ENCODE measurements at places on chromosomes 6 and 20.

DNA sequence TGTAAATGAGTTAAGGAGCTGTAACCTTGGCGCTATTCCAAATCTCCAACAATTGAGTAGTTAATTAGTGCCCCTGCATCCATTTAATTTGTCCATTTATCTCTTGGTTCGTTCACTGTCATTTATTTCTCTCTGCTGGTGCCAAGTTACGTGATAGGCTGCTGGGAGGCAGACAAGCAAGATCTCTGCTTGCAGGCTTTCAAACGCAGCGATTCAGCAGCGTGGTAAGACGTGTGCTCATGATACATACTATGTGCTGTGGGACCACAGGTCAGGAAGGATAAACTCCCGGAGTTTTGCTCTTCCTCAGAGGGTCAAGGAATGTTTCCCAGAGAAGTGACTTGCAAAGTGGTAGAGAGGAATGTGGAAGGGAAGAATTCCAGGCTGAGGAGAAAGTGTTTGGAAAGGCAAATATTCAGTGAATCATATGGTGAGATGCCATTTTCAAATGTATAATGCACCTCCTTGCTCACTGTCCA lies 46.4 kb downstream of the UTRN start:
- DNase-seq, result no peak

- DNase-seq, result peak; percentile 78
Measured at GRCh38 chr6:35047265-35048011, 93.7 kb downstream of the TCP11 start.

- DNase-seq, result no peak
Measured at GRCh38 chr6:161835500-161836215, 561.8 kb upstream of the AGPAT4 start.

DNA sequence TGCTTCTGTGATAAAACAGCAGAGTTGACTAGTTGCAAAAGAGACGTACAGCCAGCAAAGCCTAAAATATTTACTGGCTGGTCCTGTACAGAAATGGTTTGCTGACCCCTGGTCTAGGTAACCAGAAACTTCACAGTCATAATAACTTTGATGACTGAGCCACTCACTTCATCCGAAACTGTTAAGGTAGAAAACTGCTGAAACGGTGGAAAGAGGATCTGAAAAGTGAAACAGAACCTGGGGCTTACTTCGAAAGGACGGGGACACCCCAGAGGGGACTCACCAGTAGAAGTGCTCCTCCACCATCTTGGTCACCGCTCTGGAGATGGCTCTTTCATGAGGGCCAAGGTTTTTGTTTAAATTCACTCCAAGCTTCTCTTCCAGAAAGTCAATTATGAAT lies 16.4 kb downstream of the FAXC start:
- DNase-seq, result no peak

GRCh38 chr6:4818272-4818938 lies 42.2 kb downstream of the CDYL start:
- no peak for DNase-seq

DNA sequence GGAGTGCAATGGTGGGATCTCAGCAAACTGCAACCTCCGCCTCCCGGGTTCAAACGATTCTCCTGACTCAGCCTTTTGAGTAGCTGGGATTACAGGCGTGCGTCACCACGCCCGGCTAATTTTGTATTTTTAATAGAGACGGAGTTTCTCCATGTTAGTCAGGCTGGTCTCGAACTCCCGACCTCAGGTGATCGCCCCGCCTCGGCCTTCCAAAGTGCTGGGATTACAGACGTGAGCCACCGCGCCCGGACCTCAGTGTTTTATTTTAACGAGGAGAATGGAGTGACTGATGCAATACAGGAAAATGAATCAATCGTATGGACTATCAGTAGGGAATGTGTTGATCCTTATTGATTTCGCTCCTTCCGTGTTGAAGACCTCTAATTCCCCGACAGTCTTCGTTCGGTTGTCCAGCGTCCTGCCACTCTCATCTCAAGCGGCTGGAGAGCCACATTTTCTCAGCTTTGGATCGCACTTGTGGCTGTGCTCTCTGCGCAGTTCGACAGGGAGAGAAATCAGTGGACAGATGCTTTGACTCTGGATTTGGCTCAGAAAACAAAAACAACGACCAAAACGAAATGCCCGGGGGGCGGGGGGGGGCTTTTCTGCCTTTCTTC lies 166.2 kb downstream of the TRIM27 start:
- no peak for DNase-seq

DNA sequence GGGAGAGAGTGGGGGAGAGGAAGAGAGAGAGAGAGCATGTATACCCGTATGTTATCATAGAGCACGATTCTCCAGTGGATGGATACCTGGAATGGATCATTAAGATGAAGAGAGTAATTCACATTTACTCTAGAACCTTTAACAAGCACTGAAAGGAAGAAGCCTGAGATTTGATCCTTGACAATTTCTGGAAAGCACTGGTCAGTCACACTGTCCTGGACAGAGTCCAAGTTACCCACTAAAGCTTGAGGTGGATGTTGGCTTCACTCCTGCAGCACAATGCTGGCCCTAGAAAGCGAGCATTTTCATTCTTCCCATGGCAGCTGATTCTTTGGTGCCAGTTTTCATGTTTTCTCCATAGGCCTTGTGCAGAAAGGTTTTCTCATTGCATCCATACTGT lies 25.6 kb downstream of the NFYA start:
- DNase-seq, result peak; percentile 3

GRCh38 chr6:12275107-12275506 lies 15.1 kb upstream of the EDN1 start:
- peak; percentile 14 for DNase-seq

DNA sequence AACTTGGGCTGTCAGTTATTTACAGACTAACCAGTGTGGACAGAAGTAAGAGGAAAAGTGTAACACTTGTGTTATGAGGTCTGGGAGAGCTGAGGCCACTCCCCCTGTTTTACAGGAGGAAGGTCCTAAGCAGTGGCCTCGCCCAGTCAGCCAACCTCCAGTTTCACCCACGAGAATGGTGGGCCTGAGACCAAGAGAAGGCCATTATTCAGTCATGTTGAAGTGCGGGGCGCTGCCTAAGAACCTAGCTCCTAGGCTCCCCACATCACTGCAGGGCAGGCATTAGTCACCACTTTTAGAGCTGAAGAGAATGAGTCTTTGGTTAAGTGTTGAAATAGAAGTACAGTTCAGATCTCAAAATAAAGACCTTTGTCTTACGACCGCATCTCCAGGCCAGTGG lies 27.9 kb downstream of the CDYL start:
- peak; percentile 82 for DNase-seq

- no peak for DNase-seq
Measured at GRCh38 chr6:45651301-45651700, 273.6 kb upstream of the SUPT3H start.

DNA sequence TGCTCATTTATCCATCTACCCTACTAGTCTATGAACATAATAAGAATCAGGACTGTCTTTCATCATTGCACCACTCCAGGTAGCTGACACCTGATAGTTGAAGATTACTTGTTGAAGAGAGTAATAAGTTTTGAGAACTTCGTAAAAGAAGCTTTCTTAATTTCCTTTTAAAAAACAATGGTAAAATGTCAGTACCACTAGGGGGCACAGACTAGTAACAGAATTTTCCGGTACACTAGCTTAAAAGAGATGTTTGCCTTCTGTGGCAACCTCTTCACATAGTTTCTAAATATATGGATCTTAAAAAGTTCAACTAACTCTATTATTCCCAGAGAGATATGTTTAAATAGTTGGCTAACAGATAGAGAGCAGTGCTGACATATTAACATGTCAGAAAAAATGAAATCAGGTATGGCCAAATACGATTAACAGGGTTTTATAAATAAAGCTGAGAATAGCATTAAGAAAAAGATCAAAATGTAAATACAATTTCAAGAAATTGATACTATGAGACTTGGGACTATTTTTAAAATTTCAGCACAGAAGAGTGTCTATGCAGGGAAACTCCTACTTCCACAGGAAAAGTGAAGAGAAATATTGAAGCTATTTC lies 5.4 kb upstream of the KCNQ5 start:
- peak; percentile 59 for DNase-seq

Measured in fibroblast of mammary gland (primary cell).